ENCODE measurements at places on chromosomes 1 and 21.

DNA sequence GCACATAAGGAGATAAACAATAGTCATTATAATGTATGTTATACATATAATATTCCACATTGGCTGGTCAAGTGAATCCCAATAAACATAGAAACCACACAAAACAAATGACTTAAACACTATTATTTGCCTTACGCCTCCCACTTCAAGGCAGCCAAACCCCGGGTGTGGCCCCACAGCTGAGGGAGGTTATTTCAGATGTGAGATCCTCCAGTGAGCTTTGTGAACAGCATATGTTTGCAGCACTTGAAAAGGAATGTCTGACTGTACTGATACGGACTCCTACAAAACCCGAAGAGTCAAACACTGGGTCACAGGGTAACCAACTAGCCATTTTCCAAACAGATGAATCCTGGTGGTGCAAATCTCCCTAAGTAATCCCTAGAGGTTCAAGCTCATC lies 27.1 kb upstream of the DISP1 start:
- DNase-seq = no peak

- DNase-seq = peak; percentile 8
Measured at GRCh38 chr21:17454315-17455027, 58.4 kb upstream of the CXADR start.

GRCh38 chr21:41585199-41585994 lies 77.4 kb upstream of the TMPRSS2 start:
- DNase-seq = no peak

DNA sequence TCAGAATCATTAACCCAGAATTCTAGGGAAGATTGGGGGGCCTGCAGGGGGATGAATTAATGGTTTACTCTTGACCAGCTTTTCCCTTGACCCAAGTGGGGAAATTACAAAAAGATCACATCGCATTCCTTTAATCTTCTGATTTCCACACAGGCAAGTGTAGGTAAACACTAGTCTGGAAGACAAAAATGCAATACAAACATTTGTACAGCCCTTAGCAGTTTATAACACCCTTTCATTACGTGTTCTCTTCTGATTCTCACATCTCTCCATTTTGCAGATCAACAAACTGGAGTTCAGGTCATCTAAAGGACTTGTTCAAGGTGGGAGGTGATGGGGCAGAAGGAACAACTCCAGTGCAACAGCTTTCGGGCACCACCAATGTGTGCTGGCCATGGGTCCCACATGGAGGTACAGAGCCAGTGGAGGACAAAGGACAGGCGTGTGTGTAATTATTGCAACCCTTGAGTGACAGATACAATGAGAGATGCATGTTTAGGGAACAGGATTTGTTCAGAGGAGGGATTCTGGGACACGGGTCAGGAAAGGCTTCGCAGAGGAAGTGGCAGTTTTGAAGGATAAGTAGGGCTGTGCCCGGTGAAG lies 20.4 kb downstream of the ATF3 start:
- DNase-seq = no peak

- DNase-seq = no peak
Measured at GRCh38 chr1:205983925-205984725, 19.1 kb downstream of the RAB7B start.

GRCh38 chr1:164524810-164525209 lies 34.2 kb upstream of the PBX1 start:
- DNase-seq = no peak

- no peak for DNase-seq
Measured at GRCh38 chr1:29688471-29689365, 452.4 kb downstream of the PTPRU start.

DNA sequence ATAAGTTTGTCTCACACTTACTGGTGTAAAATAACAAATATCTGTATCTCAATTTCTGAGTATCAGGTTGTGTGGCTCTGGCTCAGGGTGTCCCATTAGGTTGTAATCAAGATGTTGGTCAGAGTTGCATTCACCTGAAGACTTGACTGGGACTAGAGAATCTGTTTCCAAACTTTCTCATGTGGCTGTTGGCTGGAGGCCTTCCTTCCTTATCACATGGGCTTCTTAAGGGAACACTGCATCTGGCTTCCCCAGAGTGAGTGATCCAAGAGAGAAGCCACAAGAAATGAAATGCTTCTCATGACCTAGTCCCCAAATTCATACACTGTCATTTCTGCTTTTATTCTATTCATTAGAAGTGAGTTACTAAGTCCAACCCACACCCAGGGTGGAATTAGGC lies 568.4 kb upstream of the CAMK1G start:
- DNase-seq = no peak

GRCh38 chr21:18772404-18772803 lies 368.8 kb upstream of the TMPRSS15 start:
- DNase-seq = no peak

- no peak for DNase-seq
Measured at GRCh38 chr1:205488074-205488723, 16.3 kb upstream of the CDK18 start.

DNA sequence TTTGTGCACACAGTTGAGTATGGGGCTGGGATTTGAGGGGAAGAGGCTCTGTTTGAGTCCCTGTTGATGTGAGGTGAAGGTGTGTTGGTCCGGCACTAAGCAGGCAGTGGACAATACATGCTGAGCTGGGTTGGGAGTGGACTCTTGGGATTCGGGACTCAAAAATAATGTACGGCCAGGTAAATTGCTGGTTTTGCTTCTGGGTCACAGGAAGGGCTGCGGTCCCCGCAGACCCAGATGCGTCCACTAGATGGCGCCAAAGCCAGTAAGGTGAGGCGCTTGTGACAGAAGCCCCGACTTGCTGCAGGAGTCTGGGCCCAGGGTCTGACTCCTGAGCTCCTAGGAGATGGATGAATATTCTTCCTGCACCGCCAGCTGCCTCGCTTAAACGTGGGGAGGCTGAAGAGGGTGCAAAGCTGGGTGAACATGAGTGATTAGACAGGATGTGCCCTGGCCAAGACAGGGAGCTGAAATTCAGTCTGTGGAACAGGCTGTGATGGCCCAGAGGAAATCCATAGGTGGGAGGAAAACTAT lies 61.4 kb downstream of the ACBD3 start:
- peak; percentile 89 for DNase-seq

- DNase-seq = no peak
Measured at GRCh38 chr1:221605569-221605968, 136.3 kb downstream of the DUSP10 start.

- DNase-seq = no peak
Measured at GRCh38 chr21:43868461-43868860, 3.4 kb downstream of the AGPAT3 start.

GRCh38 chr1:15236321-15236721 lies 10.7 kb upstream of the FHAD1 start:
- no peak for DNase-seq

GRCh38 chr1:1122981-1123480 lies 7.1 kb upstream of the C1orf159 start:
- no peak for DNase-seq

GRCh38 chr1:67058761-67059160 lies 4.8 kb upstream of the SLC35D1 start:
- no peak for DNase-seq

DNA sequence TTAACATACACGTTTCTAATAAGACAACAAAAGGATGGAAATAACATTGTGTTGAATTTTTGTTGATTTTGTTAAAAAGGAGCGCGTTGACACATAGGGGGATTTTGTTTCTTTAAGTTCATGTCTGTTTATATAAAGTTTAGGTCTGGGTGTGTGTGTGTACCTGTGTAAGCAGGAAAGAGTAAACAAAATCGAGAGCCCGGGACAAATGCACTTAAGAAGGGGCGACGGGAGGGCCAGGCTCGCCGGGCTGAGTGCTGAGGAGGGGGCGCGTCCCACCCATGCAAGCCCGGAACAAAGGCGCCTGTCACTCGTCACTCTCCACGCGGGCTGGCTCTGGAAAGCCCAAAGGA lies 28.8 kb upstream of the TRIM17 start:
- no peak for DNase-seq

DNA sequence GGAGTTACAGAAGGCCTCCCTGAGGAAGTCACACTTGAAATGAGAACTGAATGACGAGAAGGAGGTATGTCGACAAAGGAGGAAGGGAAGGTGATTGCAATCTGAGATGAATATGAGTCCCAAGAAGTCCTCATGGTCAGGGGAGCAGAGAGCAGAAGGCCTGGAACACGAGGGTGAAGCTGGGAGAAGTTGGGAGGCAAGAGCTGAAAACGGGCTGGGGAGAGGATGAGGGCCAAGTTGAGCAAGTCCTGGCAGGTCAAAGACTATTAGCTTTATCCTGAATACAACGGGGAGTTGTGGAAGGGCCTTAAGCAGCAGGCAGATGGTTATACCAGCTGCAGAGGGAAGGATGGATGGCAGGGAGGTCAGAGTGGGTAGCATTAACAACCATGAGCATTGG lies 89.5 kb downstream of the KCNJ15 start:
- no peak for DNase-seq

DNA sequence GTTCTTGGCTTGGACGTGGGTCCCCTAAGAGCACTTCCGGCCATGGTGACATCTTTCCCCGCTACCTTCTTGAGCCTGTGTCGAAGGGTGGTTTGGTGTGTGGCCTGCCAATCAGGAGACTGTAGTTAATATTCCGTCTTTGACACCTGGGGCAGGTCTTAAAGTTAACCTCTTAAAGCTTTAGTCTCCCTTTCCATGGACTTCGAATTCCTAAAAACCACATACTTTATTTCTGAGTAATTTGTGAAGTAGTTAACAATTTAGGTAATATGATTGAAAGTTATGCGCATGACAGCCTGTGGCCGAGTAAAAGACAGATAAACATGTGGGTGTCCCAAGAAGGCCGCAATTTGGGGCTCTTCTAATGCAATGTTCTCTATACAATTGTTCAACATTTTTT lies 10.2 kb upstream of the RAB29 start:
- no peak for DNase-seq

DNA sequence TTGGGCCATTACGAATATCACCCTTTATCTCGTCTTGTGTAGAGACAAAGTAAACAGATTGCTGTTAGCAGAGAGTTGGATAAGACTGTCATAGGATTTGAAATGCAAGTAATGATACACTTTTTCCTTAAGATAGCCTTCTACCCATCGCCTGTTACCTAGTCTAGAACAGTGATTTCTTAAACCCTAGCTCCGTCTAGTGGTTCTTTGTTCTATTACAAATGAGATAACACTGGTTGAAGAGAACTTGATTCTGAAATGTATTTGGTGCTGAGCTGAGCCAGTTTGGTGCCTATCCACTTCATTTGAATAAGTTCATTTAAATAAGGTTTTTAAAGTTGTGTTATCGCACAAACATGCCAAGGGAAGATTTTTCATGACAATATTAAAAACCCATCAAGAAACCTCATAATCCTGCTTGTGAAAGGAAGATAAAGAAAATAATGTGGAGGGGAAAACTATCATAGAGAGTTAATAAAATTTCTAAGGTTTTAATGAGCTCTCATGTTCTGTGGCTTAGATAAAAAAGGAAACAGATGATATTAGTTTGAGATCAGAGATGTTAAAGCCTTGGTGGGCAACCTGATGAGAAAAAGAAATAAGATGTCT lies 1.5 kb upstream of the KCNH1 start:
- DNase-seq = no peak

DNA sequence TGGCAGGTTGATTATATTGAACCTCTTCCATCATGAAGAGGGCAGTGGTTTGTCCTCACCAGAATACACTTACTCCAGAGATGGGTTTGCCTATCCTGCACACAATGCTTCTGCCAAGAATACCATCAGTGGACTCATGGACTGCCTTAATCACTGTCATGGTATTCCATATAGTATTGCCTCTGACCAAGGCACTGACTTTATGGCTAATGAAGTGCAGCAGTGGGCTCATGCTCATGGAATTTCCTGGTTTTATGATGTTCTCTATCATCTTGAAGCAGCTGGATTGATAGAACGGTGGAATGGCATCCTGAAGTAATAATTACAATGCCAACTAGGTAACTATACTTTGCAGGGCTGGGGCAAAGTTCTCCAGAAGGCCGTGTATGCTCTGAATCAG lies 16.6 kb upstream of the GBP6 start:
- DNase-seq = no peak

- no peak for DNase-seq
Measured at GRCh38 chr1:158087320-158087927, 93.3 kb upstream of the CD1D start.

DNA sequence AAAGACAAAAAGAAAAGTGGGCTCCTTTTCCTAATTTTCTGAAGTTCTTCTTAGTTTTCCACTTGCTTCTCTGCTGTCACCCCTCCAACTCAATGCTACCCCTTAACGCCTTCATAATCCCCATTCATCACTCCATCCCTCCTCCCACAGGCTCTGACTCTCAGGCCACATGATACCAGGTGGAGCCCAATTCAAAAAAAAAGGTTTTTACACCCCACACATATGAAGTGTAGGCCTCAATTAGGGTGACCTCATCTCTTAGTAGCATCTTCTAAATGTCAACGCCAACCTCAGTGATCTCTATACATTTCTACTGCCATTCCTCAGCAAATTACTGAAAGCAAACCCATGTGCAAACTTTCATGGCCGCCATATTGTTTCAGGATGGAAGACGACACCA lies 6.4 kb downstream of the SSBP3 start:
- no peak for DNase-seq

DNA sequence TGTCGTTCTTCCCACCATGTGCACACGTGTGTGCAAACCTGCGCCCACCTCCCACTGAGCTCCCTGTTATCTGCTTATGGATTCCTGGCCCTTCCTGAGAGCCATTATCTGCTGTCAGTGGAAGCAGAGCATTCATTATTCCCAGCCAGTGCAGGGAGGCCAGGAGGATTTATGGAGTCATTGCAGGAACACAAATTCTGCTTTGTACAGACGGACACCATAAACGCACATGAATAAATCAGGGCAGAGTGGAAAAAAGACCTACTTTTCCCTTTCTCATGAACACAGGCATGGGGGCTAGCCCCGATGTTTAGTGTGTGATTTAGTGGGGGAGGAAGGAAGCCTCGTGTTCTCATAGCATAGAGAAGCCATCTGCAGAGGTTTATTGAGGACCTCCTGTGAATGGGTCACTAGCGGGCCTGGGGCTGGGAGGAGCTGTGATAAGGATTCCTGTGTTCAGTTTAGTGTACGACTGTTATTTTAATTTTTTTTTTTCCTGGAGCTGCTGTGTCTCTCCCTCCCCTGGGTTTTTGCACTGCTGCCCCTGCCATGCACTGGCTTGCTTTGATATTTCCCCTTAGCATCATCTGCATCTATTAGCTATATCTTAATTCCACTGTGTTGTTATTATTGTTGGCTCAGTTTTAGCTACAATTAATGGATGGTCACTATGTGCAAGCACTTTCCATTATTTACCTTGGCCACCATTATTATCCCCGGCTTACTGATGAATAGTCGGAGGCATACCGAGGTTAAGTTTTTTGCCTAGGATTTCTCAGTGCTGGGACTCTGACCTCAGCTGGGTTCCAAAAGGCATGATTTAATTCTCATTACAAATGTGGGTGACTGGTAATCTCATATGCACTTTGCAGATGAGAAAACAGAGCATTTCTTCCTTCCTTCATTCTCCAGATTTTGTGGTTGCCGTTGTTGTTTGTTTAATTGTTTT lies 33.0 kb downstream of the HUNK start:
- DNase-seq = no peak

DNA sequence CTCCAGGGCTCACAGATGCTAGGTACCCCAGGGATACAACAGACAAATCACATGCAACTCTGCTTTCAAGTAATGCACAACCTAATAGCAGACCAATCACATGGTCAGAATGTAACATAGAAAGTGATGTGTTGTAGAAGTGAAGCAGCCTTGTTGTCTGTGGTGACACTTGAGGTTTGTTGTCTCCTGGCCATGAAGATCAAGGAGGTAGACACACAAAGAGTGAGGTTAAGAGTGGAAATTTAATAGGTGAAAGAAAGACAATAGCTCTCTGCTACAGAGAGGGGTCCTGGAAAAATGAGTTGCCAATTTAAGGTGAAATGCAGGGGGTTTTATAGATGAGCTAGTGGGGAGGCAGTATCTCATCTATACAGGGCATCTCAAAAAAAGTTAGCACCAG lies 2.5 kb upstream of the TMEM9 start:
- no peak for DNase-seq
